Stimulated activated CD4-positive, alpha-beta T cell treated with anti-CD3 and anti-CD28 coated beads, Interleukin-15, amount 100 ng/mL, for 24 hours (primary cell): ENCODE measurements at places on chromosomes 16 and 17.
A peak's percentile ranks its signal among the peaks of the same experiment; 100 is the strongest.

- DNase-seq = no peak
These were observed 68.5 kb upstream of the CDH5 start for GRCh38 chr16:66298006-66298405.

- no peak for DNase-seq
These were observed 40.3 kb downstream of the COX4I1 start for GRCh38 chr16:85839681-85840240.

DNA sequence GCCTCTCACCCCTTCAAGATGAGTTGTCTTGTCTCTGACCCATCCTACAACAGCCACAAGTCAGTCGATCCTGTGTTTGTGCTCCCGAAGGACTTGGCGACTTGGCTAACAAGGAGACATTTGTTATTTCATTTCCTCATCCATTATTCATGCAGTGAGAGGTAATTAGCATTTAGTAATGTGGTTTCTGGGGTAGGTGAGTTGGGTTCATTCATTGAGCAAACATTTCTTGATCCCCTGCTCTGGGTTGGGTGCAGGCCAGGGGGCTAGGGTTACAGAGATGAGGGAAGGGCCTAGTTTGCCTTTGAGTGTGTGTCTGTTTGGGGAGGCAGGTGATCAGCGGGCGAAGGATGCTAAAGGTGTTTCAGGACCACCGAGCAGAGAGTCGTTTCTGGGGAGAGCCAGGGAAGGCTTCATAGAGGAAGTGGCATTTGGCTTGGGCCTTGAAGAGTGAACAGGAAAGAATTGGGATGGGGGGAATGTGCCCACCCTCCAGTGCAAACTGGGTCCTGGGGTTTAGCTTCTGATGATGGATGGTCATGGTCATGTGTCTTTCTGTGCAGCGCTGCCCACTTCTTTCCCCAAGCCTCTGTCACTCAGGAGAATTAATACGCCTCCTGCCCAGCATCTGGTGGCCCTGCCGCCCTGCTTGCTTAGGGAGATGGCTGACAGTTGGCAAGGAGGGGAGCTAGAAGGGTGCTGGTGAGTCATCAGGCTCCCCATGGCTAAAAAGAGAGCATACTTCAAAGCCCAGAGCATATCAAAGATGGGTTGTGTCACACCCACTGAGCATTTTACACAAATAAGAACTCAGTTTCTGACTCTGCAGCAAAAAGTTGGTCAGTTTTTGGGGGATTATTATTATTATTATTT lies 38.5 kb downstream of the MSI2 start:
- peak; percentile 34 for DNase-seq

DNA sequence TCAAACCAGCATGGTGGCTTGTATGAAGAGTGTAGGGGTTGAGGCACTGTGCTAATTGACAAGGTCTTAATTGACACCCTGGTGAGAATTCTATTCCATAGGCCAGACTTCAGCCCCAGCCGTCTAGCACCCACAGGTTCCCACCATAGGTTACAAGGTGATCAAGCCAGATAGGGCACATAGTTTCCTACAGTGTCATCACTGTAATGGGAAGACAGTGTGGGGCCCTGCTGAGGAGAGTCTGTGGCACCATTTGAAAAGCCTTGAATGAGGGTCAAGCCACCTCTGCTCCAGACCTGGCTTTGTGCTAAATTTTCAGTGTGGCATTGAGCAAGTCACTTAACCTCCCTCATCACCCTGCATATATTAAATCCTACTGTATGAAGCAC lies 36.2 kb downstream of the YPEL2 start:
- DNase-seq = no peak

DNA sequence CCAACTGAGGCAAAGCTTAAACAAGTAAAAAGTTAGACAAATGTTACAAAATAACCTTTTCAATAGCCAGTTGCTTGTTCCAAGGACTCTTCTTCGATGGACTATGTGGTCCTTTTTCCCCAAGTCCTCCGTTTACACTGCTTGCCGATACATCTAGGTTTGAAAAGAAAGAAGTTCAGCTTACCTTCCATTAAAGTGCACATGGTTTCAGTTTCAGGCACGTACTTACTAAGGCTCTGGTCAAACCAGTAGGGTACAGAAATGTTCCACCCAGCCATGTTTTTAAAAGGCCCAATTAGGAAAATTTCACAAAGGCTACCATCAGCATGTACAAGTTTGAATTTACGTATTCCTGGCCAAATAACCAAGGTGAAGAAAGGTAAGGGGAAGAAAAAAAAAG lies 2.1 kb downstream of the SRSF2 start:
- no peak for DNase-seq

DNA sequence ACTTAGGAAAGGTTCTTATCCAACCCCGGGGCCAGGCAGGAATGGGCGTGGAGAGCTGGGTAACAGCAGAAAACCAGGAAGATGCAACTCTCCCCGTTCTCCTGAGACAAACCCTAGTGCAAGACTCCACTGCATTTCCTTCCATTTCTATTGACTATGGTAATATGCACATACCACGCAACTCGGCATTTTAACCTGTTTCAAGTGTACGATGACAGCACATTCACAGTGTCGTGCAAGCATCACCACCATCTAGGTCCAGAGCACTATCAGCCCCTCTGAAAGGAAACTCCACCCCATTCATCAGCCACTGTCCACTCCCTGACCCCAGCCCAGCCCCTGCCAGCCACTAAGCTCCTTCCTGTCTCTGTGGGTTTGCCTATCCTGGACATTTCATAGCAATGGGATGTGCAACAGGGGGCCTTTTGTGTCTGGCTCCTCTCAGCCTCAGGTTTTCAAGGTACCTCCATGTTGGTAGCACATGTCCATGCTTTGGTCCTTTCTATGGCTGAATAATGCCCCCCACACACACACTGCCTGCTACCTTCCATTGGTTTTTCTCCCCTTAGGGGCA lies 441.9 kb downstream of the SOX9 start:
- DNase-seq = no peak

DNA sequence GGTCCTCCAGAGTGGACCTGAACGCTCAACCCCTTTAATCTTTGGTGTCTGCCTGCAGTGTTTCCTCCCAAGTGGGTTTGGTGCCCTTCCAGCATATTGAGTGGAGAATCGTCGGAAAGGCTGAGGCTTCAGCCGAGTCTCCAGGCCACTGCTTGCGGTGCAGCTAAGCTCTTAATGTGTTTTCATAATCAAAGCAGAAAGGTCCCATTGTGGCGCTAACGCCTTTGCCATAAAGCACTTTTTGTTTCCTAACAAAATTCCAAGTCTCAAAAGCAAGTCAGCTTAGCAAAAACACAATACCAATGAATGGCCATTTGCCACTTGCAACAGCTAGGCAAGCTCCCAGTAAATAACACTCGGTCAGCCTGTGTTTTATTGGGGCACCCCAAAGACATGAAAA lies 57.6 kb downstream of the KSR1 start:
- DNase-seq = no peak
